Activated CD4-positive, alpha-beta memory T cell treated with anti-CD3 and anti-CD28 coated beads for 36 hours (primary cell): ENCODE measurements at places on chromosomes 2 and 18.

- no peak for DNase-seq
Measured at GRCh38 chr2:11104794-11105660, 50.2 kb upstream of the SLC66A3 start.

DNA sequence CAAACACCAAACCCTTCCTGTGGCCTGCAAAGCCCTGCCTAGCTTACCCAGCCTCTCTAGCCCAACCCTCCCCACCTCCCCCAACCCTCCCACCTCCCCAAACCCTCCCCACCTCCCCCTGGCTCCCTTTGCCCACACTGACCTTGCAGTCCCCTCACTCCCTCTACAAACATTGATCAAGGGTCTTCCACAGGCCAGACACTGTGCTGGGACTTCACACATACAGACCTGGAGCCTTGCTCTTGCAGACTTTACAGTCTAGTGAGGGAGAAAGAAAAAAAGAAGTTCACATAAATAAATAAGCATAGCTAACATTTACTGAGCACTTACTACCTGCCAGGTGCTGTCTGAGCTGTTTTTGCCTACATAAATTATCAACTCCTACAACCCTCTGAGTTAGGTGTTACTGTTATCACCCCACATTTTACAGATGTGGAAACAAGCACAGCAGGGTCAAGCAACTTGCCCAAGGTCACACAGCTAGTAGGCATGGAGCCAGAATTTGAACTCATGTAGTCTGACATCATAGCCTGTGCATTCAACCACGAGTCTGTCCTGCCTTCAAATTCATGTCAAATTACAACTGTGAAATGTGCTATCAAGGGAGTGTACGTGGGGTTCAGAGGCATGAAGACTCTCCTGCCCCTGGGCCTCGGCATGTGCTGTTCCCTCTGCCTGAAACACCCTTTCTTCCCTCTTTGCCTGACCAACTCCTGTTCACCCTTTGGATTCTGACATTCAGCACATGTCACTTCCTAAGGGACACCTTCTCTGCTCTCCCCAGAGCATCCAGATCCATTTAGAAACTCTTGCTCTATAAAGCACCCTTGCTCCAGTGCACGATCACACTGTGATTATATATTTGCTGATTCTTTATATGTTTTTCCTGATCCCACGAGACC, 209.9 kb downstream of the TNS1 start:
- no peak for DNase-seq

GRCh38 chr18:7646174-7646886, 79.2 kb downstream of the PTPRM start:
- DNase-seq = no peak

DNA sequence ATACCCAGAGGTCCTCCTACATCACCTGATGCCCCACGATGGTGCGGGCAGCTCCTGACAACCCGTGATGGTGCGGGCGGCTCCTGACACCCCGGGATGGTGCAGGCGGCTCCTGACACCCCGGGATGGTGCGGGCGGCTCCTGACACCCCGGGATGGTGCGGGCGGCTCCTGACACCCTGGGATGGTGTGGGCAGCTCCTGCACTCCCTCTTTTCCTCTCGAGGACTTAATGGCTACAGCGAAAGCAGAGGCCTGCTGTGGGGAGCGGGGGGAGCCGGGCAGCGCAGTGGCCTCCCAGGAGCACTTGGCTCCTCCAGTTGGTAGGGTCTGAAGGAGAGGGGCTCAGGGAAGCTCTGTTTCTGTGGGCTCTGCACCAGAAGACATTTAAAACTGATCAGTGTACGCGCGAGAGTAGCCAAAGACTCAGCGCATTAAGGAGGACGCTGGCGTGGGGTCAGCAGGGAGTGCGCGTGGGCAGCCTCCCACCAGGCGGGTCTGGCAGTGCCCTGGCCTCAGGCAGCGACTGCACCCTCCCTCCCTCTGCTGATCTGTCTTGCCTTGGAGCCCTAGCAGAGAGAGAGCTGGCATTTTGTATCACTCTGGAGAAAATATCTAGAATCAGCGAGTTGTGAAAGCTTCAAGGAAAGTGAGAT, 464.5 kb upstream of the MYT1L start:
- no peak for DNase-seq
